SK-N-SH treated with all-trans-retinoic acid at 6 μM for 48 hours (cell line): ENCODE measurements at places on chromosomes 5 and 9.

DNA sequence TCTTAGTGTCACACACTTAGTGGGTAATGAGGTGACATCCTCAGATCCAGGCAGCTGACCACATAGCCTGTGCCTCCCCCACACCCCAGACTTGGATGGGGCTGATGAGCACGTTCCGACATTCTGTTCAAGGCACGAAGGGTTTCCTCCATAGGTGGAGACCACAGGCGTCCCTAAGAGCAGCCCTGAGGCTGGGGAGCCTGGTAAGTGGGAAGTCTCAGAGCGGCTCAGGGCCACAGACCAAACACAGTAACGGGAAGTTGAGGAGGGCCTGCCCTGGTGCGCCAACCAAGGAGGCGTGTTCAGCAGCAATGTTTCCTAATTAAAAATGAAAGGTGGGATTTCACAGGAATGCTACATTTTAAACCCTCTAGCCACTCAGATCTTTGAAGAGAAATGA is 102.3 kb upstream of the PHYKPL start:
- ATAC-seq: no peak

GRCh38 chr5:5576744-5577143 is 154.3 kb downstream of the ICE1 start:
- no peak for ATAC-seq

GRCh38 chr5:90311401-90311800 is 98.2 kb downstream of the CETN3 start:
- ATAC-seq: no peak

DNA sequence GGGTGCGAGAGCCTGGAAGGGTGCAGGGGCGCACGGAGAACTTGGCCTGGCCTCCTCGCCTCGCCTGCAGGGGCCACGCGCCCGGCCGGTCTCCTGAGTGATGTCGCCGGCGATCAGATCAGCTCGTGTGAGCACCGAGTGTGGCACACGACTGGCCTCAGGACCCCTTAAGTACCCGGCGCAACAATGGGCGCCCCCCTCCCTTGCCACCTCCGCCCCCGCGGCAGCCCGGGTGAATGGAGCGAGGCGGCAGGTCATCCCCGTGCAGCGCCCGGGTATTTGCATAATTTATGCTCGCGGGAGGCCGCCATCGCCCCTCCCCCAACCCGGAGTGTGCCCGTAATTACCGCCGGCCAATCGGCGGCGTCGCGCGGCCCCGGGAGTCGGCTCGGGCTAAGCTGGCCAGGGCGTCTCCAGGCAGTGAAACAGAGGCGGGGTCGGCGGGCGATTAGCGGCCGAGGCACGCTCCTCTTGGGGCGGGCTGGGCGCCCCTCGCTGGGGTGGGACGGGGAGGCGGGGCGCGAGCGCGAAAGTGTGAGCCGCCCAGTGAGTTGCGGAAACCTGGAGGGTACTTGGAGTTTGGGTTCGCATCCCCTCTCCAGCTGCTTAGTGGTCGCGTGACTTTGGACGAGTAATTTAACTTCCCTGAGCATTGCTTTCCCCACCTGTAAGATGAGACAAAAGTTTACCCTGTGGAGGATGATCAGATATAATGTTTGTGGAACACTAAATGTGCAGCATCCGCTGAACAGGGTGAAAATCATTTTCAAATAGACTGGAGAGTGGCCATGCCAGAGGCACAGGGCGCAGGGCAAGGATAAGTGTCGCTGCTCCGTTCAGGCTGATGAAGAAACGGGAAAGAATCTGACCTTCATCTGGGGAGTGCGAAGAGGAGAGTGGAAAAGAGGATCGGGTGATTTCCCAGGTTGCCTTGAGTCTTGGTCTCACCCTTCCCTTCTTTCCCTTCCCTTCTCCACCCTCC is at the start of gene NEUROG1:
TSS of gene NEUROG1 (minus strand) at position 145 of the 982 bp plus-strand sequence. CDS start 274 bp downstream, outside the sequence.
- no peak for ATAC-seq

DNA sequence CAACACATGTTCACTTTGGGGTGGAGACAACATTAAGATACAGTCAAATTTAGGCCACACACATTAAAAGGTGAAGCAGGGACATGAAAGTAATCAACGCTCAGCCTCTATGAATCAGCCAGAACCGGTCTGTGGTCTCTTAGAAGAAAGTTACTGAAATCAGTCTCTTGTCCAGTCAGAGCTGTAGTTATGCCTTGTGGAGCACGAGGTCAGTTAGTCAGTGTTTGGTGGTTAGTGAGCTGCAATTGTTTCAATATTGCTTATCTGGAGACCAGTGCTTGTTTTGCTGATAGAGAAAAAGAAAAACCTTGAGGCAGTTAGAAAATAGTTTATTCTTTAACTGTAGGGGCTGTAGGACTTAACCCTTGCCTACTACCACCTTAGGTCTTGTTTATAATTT is 157.8 kb upstream of the RASEF start:
- no peak for ATAC-seq

GRCh38 chr5:156587012-156587411 is 260.0 kb downstream of the SGCD start:
- no peak for ATAC-seq

- peak; percentile 93 for ATAC-seq
Measured at GRCh38 chr9:15697446-15697851, 144.6 kb downstream of the CCDC171 start.

- ATAC-seq: no peak; the same call in 2 of the 3 replicates
Measured at GRCh38 chr5:145975001-145975360, 38.6 kb downstream of the SH3RF2 start.

- no peak for ATAC-seq
Measured at GRCh38 chr9:16708656-16709435, 161.6 kb downstream of the BNC2 start.

GRCh38 chr5:39433848-39434247 is 9.1 kb upstream of the DAB2 start:
- ATAC-seq: no peak

DNA sequence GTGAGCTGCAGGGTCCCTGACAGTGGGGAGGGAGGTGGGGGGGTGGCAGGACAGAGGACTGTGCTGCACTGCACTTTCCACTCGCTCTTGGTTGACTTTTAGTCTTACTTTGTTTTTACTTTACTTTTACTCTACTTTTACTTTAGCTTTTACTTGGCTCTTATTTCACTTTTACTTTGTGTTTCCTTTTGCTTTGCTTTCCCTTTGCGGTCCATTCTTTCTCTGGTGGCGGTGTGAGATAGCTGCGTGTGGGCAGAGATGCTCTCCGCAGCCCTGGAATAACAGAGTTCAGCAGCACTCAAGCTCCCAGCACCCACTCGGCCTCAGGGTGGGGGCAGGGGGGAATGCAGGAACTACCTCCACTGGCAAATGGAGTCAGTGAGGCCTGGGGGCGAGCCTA is 4.7 kb downstream of the AK8 start:
- no peak for ATAC-seq

- ATAC-seq: no peak
Measured at GRCh38 chr5:88932541-88932940, 49.6 kb upstream of the MEF2C start.

DNA sequence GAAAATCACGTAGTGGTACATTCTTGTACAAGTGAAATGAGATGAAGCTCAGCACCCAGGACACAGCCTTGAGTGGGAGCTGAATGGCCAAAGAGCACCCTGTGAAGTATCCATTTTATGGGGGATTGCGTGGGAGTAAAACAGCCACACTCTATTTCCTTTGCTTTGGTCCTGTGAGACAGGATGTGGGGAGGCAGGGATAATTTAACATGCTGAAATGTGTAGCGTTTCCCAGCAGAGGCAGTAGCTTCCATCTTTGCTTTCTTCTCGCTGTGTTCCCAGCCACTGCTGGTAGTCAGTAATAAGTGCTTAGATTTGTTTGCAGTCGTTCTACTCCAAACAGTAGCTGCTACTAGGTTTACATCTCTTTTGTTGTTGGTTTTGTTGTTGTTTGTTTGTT is 4.4 kb downstream of the IL31RA start:
- no peak for ATAC-seq

- no peak for ATAC-seq
Measured at GRCh38 chr5:142253938-142254337, 70.9 kb downstream of the SPRY4 start.

DNA sequence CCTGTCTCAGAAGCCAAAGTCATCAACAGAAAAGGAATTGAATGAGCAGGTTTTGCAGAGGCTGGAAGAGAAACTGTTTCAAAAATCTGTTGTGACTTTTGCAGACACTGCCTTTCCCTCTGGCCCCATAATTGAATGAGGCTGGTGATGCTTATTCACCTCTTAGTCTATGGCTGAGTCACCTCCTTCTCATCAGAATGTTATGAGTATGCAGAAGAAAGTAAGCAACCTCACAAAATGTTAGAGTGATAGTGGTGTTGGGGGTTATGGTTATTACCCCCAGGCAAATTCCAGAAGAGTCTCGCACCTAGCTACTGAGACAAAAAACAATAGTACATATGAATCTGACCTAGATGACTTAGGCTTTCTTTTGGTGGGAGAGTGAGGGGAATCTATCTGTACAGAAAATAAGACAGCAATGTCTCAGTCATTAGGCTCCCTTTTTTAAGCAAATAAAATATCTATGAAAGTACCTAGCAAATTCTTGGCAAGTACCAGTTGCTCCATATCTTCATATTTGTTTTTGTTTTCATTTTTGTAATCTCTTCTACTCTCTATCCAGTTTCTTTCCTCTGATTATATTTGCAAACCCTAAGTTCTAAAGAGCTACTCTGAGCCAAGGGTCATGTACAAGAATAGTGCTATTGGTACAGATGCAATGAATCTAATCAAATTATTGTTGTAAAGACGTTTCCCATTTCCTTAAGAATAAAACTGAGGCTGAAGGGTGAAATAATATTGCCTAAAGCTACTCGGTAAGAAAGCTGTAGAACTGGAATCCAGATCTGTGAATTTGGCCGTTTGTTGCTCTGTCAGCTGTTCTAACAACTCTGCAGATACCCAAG is 498.1 kb upstream of the TNC start:
- ATAC-seq: peak; percentile 97

- no peak for ATAC-seq
Measured at GRCh38 chr9:2299843-2300205, 284.7 kb downstream of the SMARCA2 start.

- peak; percentile 89 for ATAC-seq
Measured at GRCh38 chr9:98488571-98489312, 220.0 kb downstream of the GABBR2 start.

DNA sequence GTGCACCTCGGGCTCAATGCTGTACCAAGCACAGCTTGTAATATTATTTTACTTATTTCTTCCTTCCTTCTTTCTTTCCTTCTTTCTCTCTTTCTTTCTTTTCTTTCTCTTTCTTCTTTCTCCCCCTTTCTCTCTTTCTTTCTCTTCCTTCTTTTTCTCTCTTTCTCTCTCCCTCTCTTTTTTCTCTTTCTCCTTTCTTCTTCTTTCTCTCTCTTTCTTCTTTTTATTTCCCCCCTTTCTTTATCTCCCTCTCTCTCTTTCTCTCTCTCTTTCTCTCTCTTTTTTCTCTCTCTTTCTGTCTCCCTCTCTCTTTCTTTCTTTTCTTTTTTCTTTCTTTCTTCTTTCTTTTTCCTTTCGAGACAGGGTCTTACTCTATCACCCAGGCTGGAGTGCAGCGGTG is 32.7 kb upstream of the GNE start:
- ATAC-seq: no peak

DNA sequence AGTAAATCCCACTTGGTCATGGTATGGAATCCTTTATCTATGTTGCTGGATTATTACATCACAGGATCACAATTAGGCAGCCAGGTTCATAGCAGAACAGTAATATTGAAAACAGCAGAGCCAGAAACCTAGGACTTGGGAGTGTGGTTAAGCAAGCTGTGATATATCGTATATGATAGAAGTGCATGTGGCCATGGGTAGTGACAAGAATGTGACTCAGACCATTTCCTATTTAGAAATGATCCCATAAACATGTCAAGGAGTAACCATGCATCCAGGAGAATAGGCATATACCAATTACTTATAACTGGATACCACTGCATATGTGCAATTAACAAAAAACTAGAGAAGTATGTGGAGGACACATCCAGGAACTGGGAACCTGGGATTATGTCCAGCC is 31.2 kb downstream of the AMBP start:
- no peak for ATAC-seq

- no peak for ATAC-seq
Measured at GRCh38 chr5:1318659-1319251, 23.9 kb upstream of the TERT start.

GRCh38 chr9:108537756-108538155 is 318.0 kb downstream of the ACTL7B start:
- no peak for ATAC-seq

DNA sequence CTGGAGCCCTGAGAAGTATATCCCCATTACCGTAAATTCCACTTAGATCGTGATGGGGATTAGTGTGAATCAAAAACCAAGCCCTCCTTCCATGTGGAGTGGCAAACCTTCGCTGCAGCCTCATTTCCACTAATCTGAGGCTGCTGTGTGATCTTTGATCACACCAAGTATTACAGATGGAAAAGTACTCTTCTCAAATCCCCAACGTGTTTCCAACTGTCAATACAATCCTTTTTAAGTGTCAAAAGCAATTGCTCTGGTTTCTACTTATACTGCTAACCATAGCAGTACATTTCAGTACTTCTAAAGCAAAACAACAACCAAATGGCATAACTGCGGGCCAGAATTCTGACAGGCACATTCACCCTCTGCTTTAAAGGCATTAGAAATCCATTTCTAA is 307.7 kb upstream of the ADAMTS16 start:
- no peak for ATAC-seq

DNA sequence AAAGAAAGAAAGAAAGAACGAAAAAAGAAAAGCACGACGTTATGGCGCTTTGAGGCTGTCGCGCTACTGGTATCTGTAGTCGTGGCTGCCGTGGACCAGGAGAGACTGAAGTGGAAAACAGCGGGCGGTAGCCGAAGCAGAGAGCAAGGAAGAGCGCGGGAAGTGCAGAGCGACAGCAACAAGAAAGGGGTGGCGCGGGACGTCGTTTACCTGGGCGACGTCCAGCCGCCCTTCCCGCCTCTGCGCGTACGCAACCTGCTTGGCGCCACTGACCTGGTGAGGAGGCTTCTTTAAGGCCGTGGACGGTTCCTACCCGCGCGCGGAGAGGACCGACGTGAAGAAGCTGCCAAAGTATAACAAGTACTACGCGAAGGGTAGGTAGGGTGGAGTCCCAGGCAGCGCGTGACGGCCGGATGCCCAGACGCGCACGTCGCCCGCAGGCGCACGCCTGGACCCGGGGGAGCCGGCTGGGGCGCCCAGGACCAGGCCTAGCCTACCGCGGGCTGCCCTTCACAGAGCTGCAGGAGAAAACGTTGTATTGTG is 15.4 kb downstream of the CCL28 start:
- no peak for ATAC-seq

DNA sequence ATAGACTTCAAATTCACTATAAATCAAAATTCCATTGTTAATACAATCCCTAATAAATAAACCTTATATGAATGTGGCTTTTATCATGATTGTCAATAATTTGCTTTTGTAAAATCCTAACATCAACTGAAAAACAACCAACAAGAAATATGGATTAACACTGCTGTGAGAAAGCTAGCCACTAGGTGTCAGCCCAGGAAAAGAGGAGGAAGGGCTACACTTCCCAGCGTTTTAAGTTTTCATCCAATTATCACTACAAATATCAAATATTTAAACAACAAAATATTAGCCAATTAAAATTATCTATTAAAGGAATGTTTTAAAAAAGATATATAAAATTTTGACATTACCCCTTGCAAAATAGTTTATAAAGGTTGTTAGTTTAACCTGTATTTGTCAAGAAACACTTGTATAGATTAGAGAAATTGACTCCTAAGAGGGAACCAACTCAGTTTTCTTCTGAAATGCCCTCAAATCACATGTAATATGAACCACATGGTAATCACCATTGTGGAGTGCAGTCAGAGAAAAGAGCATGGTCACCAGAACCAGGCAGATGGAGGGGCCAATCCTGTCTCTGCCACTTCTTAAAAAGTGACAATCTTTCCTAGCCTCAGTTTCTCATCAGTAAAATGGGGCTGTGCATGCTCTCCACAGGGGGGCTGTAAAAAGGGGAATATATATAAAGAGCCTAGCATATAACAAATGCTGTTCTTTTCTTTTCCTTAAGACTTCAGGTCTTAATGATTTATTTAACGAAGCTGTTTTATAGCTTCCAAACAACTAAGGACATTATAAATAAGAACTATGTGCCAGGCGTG is 188.2 kb downstream of the CRB2 start:
- peak; percentile 76 for ATAC-seq
